GM13976 (cell line): ENCODE measurements at places on chromosomes 6 and 20.

GRCh38 chr6:20565342-20565741 is 31.1 kb downstream of the CDKAL1 start:
- DNase-seq, result no peak

DNA sequence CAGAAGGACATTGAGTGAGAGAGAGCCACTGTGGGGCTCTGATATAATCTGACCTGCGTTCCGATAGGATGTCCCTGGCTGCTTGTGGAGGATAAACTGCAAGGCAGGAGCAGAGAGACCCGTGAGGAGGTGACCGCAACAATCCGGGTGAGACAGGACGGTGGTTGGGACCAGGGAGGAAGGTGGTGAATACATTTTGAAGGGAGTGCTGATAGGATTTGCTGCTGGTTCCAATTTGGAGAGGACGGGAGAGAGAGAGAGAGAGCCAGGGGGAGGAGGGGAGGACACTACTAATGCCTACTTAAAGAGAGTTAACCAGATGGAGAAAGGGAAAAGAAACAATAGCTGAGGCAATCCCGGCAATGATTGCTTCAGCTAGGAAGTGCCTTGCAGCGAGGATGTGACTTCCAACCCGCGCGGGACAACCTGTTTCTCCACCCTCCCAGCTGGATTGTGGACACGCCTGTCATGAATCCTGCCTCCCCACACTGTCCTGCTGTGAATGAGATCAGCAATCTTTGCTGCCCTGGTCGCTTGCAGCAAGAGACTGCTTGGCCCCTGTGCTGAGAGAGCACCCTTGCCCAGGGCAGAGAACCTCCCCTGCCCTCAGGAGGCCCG is 199.0 kb upstream of the KCNG1 start:
- no peak for DNase-seq

DNA sequence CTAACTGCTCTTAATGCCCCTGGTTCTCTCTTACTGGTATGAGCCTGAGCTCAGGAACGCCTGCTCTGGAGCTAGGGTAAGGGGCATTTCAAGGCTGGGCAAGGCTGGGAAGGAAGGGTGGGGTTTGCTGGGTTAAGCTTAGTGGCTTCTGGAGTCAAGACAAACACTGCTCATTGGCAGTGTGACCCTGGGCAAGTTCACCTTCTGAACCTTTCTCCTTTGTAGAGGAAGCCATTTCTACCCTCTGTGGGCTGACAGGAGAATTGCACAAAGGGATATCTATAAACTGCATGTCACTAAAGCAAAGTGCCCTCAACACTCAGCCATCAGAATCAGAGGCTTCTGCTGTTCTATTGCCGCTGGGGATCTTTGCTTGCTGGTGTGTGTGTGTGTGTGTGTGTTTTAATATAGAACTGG is 20.3 kb upstream of the LRRN4 start:
- no peak for DNase-seq

- no peak for DNase-seq
Observed at GRCh38 chr6:17289630-17290061, 8.5 kb downstream of the RBM24 start.

DNA sequence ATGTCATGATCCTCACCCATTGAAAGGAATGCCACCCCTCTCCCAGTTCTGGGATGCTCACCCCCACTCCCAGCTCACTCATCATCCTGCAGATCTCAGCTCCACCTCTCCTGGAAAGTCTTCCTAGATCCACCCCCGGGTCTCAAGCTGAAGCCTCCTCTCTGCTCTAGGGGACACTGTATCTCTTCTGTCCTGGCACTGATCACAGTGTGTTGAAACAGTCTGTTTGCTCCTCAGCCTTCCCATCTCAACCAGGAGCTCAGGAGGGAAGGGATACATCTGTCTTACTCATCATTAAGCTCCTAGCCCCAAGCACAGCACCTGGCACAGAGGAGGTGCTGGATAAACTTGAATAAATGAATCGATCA is 80.1 kb downstream of the MRPL14 start:
- DNase-seq, result no peak

GRCh38 chr6:235763-236360 is 56.4 kb upstream of the DUSP22 start:
- no peak for DNase-seq

DNA sequence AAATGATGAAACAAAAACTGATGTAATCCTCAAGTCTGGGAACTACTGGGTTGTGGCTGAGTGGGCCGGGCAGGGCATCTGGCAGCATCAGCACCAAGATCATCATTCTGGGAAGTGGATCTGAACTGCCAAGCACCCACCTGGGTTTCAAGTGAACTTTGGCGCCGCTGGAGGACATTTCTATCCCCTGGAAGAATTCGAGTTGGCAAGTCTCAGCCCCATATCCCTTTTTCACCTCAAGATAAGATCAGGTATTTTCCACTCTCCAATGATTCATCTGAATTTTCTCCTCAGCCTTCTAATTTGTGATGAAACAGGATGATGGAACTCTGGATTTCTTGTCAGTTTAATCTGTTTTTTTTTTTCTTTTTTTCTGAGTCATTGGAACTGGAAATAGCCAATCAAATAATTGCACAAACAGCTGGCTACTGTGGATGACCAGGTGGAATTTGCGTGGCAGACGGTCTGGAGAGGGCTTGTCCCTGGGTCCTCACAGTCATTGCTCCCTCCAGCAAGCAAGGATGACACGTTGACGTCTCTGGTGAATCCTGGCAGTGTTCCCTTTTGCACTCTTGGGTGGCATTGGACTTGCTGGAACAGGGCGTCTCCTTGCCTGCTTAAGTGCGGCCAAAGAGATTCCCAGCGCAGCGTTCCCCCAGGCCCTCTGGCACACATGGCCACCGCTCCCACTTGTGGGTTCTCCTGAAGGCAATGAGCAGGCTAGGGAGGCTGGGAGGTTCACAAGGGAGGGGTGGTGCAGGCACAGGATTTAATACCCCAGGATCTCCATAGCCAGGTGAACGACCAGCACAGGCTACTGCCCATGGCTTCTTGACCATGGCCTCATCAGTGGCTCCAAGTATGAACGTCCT is 80.4 kb downstream of the DHX35 start:
- DNase-seq, result no peak

DNA sequence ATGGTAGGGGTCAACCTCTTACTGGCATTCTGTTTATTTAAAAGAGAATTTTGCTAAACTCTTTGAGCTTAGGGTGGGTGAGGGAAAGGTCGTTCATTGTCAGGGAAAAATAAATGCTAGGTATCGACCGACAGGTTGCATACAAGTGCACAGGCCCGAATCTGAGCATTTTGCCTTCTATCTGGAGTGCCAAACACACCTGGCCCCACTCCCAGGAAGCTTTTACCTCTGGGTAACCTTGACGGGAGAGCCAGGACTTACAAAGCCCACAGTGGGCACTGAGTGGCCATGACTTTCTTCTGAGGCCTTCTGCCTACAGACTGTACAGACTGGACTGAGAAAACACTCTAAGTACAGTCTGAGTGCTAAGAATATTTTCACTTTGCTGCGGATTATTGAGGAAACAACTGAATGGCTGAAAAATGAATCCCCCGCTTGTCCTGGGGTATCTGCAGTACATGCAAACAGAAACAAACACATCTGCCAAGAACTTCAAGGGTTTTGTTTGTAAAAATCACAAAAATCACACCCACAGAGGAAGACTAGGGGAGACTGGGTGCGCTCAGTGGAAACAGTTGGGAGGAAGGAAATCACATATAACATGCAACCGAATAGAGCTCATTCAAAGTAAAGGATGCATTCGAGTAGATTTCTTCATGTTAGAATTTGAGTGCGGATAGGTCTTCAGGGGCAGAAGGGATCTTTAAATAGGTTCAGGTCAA is 152.8 kb downstream of the NFATC2 start:
- DNase-seq, result no peak

DNA sequence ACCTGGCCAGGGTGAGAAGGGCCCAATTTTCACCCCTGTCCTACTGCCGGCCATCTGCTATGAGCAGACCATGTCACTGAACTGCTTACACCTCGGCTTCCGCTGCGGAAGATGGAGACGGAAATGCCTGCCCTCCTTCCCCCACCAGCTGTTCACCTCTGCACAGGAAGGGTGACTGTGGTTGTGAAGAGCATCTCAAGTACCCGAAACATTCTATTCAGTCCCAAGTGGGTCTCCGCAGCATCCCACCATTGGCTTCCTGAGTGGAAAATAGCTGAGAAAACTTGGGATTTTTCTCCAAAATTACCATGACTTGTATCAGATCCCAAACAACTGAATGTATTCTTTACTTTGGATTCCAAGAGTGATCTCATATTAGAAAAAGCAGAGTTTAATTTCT is 16.1 kb downstream of the DOK5 start:
- DNase-seq, result no peak

DNA sequence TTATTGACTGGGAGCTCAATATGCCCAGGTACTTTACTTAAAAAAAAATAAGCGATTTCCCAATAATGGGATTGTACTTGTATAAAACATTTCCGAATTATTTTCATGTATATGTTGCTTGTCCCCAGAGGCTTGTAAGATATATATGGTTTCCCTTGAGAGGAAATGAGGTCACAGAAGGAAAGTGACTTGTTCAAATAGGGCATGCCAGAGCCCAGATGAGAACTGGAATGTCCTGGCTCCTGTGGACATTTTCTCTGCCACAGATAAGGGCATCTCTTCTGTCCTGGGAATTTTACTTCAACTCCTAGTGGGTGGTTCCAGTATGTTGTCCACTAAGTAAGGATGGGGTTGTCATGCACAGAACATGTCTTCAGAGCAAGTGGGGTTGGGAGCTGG is 63.0 kb downstream of the LYRM2 start:
- no peak for DNase-seq

GRCh38 chr6:105545947-105546731 is 143.3 kb upstream of the PREP start:
- DNase-seq, result no peak

DNA sequence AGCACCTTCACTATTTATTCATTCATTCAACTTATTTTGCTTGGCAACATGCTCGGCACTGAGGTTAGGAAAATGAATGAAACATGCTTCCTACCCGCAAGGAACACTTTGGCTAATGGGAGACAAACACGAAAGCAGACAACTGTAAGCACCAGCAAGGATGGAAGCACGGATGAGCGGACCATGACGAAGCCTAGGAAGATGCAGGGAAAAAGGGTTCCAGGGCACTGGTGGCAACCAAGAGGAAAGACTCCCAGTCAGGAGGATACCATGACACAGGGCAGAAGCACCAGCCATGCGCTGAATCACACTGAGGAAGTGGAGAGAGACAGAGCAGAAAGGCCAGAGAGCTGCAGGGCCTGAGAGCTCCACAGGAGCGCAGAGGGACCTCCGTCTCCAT is 9.8 kb downstream of the PDE10A start:
- no peak for DNase-seq
